Stimulated activated CD4-positive, alpha-beta T cell treated with anti-CD3 and anti-CD28 coated beads, Interleukin-1b, Interleukin-23, amount 100 ng/mL, for 1 hour (primary cell): ENCODE measurements at places on chromosomes 12 and 14.

- no peak for DNase-seq
These were observed 17.5 kb downstream of the IQSEC3 start for GRCh38 chr12:84056-84455.

- DNase-seq, result no peak
These were observed 81.8 kb upstream of the PPP1R12A start for GRCh38 chr12:80016684-80017083.

- DNase-seq, result no peak
These were observed 169.5 kb upstream of the DAAM1 start for GRCh38 chr14:59018978-59019377.

GRCh38 chr14:55272922-55273321 is 1.7 kb downstream of the FBXO34 start:
- no peak for DNase-seq

DNA sequence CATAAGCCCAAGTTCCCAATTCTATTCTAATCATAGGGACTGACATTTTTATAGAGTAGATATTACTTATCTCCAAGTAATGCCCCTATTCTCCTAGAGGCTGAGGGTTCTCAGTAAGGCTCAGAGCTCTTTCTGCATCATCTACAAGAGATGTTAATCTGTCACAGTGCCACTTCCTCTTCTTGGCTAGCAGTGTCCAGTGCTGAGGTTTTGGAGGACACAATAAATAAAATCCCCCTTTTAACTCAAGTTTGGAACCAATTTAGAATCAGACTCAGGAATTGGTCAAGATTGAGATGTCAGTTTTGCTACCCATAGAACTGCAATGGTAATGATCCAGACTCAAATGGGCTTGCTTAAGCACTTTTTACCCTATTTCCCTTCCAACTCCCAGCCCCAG is 154.1 kb upstream of the ARID2 start:
- no peak for DNase-seq

- DNase-seq, result no peak
These were observed 13.7 kb upstream of the RPS6KL1 start for GRCh38 chr14:74936731-74937130.

DNA sequence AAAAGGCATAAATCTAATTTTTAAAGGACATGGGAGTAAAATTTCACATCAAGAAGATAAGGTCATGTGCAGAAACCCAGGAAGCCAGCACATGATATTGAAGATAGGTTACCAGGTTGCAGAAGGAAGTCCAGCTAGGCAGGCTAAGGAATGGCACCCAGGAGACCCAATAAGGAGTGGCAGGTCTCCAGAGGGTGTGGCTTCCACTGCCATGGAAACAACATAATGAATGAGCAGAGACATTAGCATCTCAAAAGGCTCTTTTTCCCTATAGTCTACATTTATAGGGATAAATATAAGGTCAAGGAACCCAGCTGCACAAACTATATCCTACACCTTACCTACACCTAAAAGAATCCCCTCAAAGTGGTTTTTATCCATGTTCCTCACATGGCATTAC is 275.9 kb downstream of the RPS29 start:
- no peak for DNase-seq

DNA sequence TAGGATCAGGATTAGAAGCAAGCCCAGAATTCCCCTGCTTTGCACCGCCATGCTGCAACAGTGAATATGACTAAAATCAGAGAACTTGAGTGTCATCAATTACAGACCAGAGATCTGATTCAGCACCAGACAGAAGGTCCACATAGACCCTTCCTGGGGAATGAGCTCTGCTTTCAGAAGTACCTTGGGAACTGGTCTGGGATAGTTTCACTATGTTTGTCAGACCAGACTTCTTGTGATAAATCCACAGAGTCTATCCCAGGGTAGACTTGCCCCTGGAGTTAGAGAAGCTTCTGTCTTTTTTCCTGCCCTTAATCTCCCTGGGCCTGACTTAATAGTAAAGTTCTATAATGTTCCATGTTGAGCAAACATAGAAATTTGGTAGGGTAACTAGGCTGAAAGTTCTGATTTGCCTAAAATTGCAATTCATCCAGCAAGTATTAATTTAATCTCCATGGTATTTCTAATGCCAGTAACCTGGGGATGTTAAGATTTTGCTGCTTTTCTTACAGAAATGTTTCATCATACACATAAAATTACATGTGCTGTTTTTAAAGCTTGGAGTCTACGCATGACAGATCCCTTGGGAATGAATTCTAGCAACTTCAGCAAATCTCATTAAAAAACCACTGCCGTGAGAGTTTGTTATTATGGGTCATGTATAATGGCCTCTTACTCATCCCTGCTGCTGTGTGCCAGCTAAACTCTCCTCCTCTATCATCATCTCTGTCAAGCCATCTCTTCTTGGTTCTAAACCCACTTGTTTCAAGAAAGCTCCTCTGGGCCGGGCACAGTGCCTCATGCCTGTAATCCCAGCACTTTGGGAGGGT is 61.3 kb upstream of the METAP2 start:
- DNase-seq, result no peak

GRCh38 chr12:129885287-129885686 is 18.5 kb downstream of the TMEM132D start:
- no peak for DNase-seq

DNA sequence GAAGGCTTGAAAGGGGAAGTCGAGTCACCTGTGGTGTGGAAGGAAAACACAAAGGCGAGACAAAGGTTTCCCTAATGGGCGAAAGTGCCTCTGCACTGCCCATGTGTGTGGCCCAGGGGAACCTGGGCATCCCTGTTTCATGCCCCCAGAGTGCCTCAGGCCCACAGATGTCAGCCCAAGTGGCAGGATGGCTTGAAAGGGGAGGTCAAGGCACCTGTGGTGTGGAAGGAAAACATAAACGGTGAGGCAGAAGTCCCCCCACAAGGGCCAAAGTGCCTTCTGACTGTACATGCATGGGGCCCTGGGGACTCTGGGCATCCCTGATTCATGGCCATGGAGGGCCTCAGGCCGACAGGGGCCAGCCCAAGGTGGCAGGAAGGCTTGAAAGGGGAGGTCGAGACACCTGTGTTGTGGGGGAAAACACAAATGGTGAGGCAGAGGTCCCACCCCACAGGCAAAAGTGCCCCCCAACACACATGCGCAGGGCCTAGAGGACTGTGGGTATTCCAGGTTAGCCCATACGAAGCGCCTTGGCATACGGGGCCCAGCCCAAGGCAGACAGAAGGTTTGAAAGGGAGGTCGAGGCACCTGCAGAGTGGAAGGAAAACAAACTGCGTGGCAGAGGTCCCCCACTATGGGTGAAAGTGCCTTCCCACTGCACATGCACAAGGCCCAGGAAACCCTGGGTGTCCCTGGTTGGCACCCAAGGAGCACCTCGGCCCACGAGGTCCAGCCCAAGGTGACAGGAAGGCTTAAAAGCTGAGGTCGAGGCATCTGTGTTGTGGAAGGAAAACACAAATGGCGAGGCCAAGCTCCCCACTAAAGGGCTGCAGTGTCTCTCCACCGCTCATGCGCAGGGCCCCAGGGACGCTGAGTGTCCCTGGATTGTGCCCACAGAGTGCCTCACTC is 382.3 kb downstream of the ALG10 start:
- DNase-seq, result no peak

DNA sequence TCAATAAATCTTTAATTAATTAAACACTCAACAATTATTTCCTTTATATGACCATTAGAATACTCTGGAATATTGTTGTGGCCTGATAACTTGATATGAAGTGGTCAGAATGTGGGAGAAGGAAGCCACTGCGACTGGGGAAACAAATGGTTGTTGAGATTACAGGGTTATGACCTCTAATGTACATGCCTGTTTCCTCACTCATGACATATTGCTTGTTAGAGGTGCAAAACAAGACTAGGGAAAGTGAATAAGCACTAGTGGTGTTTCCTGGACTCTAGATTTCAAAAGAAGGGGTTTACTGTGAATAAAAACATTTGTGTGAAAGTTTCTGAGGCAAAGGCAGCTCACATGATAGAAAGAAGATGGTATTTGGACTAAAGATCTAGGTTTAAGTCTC is 53.3 kb downstream of the STAB2 start:
- DNase-seq, result no peak

GRCh38 chr14:92392711-92393110 is 69.7 kb downstream of the SLC24A4 start:
- no peak for DNase-seq
